ENCODE measurements at places on chromosomes 7 and 10.

GRCh38 chr7:34322841-34323240, 335.2 kb upstream of the NPSR1 start:
- no peak for DNase-seq

DNA sequence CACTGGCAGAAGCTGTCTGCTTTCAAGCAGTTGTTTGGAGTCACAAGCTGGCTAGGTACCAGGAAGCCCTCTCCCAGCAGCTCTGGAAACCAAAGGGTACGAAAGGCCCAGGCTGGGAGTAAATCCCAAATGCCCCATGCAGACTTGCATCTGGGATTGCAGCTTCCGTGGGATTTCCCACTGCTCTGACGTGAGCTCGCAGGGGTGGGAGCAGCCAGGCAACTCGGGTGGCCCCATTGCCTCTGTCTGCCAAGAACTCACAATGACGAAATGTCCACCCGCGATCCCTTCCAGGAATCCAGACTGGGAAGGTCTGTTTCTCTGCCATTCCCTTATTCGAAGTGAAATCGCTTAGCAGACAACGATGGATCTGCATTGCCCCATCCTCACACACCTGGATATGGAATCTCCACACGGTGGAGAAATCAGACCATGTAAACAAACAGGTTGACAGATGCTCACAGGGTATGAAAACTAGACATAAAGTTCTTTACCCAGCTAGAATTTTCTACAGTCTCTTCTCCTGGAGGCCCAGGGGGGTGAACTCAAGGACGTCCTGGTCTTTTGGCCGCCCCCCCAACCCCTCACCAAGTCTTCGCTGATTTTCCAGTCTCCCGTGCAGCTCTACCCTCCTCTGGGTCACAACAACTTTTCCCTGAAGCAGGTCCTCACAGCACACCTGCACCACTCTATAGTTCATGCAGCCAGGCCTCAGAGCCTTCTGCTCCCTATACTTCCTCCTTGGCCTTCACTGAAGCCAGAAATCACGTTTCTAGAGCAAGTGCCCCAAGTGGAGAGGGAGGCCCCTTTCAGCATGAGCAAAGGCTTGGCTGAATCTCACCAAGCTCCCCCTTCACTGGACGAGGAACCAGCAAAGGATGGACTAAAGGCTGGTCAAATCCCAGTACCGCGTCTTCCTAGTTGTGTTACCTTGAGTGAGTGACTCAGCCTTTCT, 20.0 kb downstream of the SH3PXD2A start:
- DNase-seq, result no peak

- no peak for DNase-seq
Observed at GRCh38 chr10:35300063-35300699, 36.1 kb upstream of the CCNY start.

- DNase-seq, result no peak
Observed at GRCh38 chr10:116278846-116279245, 5.8 kb upstream of the GFRA1 start.

- no peak for DNase-seq
Observed at GRCh38 chr10:6542999-6543430, 37.1 kb downstream of the PRKCQ start.

DNA sequence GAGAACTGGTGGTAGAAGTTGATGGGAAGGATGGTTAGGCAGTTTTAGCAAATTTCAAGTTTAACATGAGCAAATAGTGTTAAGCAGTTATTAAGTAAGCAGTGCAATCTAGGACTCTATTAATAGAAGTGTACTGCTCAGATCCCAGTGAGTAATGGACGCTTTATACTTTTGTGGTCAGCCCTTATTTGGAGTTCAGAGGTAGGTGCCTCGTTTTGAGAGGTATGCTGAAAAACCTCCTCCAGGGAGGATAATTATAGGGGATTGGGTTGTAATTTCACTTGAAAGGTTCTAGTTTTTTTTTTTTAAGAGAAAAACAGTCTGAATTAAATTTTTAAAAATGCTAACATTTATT, 33.5 kb upstream of the CCDC7 start:
- DNase-seq, result no peak

GRCh38 chr7:70416986-70417655, 714.8 kb upstream of the GALNT17 start:
- DNase-seq, result no peak

DNA sequence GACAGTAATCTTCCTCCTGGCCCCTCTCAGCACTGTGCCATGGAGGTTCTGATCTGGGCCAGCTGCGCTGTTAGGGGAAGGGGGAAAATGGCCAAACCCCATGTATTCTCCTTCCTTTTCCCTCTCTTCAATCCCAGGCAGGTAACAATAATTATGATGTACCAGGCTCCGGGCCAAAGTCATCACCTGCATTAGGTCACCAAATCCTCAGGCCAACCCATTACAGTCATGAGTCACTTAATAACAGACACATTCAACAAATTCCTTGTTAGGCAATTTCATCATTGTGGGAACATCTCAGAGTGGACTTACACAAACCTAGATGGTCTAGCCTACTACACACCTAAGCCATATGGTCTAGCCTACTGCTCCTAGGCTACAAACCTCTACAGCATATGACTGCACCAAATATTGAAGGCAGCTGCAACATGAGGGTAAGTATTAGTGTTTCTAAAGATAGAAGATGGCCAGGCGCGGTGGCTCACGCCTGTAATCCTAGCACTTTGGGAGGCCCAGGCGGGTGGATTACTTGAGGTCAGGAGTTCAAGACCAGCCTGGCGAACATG, 2.2 kb upstream of the HSPB1 start:
- DNase-seq, result no peak

DNA sequence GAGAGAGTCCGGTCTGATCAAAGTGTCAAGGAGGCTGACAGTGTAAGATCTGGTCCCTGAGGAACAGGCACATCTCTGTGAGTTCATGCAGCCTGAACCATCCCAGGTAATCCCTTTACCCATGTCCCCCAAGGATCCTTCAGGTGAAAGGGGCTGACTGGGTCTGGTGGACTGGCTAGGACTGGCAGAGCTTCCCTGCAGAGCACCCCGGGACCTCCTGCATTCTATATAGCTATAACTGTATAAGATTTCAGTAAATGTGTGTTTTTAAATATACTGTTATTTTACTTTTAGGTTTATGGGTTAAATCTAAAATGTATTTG, 246.8 kb downstream of the ELMO1 start:
- no peak for DNase-seq

Data from iPS DF 6.9 (cell line).